Suprapubic skin (tissue), 4 donors: ENCODE measurements at places on chromosomes 4 and X. TPM values are rescaled to one million over a fixed set of nuclear protein-coding genes. Genes with fewer than 3 reads are reported as not detected.
A peak's percentile ranks its signal among the peaks of the same experiment; 100 is the strongest.

DNA sequence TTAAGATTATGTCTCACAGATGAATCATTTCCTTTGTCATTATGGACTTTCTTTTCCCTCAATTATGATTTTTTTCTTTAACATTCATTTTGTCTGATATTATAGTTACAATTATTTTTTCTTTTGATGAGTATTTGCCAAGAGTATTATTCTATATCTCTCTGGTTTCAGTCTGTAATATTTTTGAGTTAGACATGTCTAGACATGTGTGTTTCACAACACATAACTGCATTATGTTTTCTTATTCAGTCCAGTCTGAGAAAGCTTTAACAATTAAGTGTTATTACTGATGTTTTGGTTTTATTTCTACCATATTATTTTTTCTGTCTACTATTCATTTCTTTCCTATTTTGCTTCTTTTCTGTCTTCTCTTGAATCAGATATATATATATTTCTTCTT lies 108.3 kb upstream of the MID1IP1 start:
- no peak for DNase-seq

- no peak for DNase-seq
Observed at GRCh38 chr4:156865451-156865850, 106.1 kb downstream of the PDGFC start.

DNA sequence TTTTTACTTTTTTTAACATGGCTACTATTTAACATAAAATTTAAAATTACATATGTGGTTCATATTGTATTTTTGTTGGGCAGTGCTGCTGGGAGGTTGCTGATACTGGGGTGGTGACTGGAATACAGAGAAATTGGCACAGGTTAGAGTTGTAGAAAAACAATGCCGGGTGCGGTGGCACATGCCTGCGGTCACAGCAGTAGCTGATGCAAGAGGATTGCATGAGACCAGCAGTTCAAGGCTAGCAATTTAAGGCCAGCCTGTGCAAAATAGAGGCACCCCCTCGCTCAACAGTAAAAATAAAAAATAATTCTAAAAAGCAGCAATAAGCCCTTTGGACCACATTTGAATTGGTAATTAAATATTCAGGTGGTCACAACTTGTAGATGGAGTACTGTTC lies 11.8 kb upstream of the CPE start:
- DNase-seq = no peak

DNA sequence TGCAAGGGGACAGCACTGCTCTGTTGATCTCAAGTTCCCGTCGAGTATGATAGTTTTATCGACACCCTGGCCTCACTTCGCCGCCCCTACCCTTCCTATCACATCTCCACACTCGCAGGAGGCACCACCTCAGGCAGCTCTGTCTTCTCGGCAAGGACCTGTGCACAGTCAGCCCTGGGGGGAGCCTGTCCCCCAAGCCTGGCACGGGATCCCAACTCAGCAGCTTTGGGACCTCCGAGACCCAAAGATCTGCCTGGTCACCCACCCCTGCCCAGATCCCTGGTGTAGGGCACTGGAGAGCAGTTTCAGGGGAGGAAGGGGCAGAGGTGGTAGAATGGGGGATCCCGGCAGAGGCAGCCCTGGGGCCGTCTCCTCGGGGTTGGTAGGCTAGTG lies 18.0 kb upstream of the UBA1 start:
- DNase-seq = peak; percentile 51

DNA sequence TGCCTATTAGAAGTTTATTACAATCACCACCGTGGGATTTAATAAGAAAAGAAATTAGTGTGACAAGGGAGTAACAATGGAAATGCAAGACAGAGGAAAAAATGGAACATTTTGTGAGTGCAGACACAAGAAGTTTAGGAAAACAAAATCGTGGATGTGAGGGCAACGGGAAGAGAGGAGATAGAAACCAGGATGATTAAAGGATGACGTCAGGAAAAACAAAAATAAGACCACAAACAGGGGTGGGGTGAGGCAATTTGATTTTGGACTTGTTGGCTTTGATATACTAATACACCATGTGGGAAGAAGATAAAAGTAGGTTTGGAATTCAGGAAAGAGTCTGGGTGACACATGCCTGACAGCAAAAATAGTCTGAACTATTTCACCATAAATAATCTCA lies 38.2 kb upstream of the GPM6A start:
- no peak for DNase-seq

GRCh38 chrX:39542316-39542715 lies 555.4 kb downstream of the BCOR start:
- no peak for DNase-seq

DNA sequence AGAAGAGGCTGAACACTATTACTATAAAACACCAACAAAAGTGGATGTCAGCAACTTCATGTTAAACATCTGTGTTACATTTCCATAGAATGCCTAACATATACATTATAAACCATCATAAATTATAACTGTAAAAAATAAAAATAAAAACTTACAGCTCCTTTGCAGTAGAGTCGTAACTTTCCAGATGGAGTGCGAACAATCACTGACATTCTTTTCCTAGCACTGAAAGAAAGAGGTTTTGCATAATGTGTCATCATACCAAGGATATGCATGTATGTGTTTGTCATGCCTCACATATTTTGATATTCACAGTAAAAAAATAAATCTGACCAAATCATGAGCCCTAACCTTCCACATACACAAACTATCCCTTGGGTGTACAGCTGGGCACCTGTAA lies 113.1 kb downstream of the ATP8A1 start:
- DNase-seq = no peak

- no peak for DNase-seq
Observed at GRCh38 chrX:106726485-106727437, at the start of gene RNF128. TSS of gene RNF128 (plus strand) at chrX:106726701. CDS start at chrX:106726914, 213 bp downstream.

- DNase-seq = no peak
Observed at GRCh38 chr4:144645631-144646522, at the start of gene HHIP. TSS of gene HHIP (plus strand) at chr4:144646156. CDS start at chr4:144646676, 520 bp downstream.

DNA sequence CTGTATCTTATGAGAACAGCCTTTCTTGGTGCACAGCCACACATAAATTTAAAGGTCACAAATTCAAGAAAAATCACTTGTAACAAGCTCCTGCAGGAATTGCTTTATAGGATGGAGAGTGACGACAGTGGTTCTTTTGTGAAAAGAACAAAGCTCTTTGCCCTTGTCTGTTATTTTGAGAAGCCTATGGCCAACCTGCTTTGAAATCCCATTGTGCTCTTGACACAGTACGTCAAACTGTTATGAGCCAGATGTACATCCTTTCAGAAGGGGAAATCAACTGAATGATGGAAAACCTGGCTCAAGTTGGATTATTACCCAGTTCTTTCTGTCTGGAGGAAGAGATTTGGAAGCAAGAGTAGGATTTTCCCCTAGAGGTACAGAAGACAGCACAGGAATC lies 1454.2 kb downstream of the ARAP2 start:
- DNase-seq = no peak

GRCh38 chr4:37770016-37770415 lies 56.5 kb upstream of the PGM2 start:
- no peak for DNase-seq

The SMIM31 gene
- total RNA-seq = not detected

The GPRIN3 gene
- 3.4 TPM for total RNA-seq

The NLGN3 gene
- total RNA-seq = 0.97 TPM

The ZNF41 gene
- total RNA-seq = 11.3 TPM

The CDX4 gene
- total RNA-seq = not detected
